ENCODE measurements at places on chromosomes 2 and 18.

GRCh38 chr2:174121175-174121574 is 127.2 kb downstream of the OLA1 start:
- DNase-seq, result no peak

DNA sequence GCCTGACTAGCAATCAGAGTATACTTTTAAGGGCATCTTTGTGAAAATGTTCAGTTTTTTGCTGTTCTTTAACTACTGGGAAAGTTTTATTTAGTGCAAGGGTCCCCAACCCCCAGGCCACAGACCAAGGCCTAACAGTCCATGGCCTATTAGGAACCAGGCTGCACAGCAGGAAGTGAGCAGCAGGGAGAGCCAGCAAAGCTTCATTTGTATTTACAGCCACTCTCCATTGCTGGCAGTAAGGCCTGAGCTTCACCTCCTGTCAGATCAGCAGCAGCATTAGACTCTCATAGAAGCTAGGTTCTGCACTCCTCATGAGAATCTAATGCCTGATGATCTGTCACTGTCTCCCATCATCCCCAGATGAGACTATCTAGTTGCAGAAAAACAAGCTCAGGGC is 17.1 kb upstream of the NR4A2 start:
- DNase-seq, result no peak

DNA sequence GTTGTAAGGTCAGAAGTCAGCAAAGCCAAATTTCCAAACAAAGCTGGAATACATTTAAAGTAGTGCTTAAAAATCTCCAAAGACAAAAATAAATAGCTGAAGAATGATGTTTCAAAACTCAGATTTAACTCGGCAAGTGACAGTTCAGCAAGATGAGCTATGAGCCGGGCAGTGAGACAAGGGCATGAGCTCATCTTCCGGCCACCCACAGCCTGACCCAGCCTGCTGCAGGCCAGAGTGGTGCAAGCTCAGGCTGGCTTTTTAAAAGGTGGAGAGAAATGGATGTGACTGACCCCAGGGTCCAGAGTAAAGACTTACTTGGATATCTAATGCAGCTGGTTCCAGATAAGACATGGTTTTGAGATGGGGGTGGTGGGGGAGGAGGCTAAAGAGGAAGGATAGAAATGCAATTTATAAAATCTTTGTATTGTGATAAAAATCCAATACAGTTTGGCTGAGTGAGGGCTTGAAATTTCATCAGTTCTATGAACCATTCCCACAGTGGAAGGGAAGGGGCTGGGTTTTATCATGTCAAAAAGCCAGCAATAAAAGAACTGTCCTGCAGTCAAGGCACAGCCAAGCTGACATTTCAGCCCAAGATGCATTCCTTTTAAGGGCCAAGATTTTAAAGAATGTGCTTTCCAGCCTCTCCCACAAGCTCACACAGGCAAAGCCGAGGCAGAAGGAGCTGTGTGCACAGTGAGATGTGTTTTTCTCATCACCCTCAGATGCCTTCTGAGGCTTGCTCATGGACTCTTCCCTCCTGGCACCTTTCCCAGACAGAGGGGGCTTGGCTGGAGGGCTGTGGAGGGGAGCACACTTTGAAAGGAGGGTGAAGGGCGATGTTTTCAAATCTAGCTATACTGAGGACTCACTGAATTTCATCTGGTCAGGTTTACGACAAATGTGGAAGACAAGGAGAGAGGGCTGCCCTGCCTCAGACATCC is 97.9 kb upstream of the KLHL29 start:
- no peak for DNase-seq

GRCh38 chr2:177872286-177872685 is 200.3 kb downstream of the PDE11A start:
- DNase-seq, result no peak

- no peak for DNase-seq
These were observed 10.5 kb downstream of the CROCC2 start for GRCh38 chr2:240916571-240917008.

GRCh38 chr2:177335917-177336450 is 56.6 kb upstream of the AGPS start:
- DNase-seq, result no peak

- DNase-seq, result no peak
These were observed 73.5 kb downstream of the FIGN start for GRCh38 chr2:163662141-163662780.

DNA sequence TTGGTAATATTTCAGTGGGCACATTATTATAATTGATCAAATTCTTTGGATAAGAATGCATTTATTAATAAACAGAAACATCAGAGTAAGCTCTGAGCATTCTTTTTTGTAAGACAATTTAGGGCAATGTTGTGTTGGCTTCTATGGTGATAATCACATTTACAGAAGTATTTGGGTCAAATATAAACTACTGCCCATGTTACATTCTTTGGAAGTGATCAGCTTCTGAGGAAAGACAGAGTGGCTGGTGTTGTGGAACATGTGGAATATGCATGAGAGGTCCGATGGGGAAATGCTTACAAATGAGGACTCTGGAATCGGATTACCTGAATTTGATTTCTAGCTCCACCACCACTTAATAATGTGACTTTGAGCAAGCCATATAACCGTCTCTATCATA is 19.4 kb downstream of the SERPINB13 start:
- DNase-seq, result no peak

DNA sequence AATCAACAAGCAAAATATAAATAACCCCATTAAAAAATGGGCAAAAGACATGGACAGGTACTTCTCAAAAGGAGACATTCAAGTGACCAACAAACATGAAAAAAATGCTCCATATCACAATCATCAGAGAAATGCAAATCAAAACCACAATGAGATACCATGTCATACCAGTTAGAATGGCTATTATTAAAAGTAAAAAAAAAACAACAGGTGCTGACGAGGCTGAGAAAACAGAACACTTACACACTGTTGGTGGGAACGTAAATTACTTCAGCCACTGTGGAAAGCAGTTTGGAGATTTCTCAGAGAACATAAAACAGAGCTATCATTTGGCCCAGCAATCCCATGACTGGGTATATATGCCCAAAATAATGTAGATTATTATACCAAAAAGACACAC is 69.1 kb downstream of the CWC22 start:
- DNase-seq, result no peak

DNA sequence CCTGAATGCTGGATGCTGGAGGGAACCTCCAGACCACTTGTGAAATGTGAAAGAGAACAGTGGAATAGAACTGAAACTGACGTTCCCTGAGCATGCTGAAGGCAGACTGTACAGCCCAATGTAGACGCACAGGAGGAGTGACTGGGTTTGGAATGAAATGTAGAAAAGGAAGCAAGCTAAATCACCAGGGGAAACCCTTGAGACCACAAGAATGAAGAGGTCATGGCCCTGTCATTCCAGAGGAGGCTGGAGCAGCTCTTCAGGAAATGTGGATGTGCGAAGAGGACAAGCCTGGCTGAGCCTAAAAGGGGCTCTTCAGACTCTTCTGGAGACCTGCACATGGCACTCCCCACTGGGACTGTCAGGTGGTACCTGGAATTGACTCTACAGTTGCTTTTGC is 118.5 kb upstream of the ALPP start:
- DNase-seq, result no peak

- DNase-seq, result no peak
These were observed 8.6 kb upstream of the RPL37A start for GRCh38 chr2:216490061-216490460.

DNA sequence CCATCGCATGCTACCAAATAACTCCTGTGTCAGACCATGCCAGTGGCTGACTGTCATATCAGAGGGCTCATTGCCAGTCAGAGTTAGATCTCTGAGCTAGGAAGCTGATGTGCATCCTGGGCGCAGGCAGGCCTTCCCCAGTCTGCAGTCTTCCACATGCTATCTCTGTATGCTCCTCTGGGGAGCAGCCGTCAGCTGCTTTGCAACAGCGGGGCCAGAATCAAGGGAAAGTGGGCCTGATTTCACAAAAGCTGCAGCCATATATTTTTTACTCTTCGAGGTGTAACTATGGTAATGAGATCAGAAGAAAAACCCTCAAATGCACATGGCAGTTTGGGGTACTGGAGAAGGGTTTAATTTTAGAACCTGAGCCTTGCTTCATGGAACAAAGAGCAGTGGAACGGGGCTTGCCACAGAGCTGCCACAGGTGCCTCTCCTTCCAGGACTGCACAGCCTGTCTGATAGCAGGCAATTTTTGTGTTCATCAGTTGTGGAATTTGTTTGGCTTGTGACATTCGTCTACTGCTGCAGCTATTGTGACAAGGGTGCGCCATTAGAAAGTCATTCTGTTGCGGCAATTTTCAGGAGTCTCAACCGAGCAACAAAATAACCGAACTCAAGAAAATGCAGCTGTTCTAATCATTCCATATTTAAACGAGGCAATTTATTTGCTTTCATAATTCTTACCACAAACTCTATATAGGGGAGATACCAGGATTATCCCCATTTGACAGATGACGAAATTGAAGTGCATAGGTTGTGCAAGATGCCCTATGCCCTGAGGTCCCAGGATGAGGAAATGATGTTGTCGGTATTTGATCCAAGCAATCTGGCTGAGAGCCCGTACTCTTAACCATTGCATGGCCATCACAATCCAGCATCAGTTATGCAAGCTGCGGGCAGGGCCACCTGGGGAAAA is 109.6 kb upstream of the CYRIA start:
- DNase-seq, result no peak

DNA sequence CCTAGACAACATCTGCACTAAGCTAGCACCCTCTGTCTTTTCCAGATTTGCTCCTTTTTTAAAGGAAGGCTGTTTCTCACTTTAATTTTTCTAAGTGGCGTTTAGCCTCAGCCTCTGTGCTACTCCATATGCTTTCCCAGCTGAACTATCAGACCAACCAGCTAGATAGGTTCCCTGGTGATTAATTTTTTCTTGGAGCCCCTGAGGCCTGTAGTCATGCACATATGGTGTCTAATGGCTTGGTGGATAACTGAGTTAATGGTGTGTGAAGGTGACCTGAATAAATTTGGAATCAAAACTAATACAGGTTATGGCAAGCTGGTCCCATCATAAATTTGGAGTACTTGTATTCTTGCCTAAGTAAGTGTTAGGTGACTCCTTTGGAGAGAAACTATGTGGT is 135.5 kb downstream of the MGAT5 start:
- DNase-seq, result no peak

- no peak for DNase-seq
These were observed 203.9 kb downstream of the C1D start for GRCh38 chr2:67858886-67859285.

GRCh38 chr2:219408631-219409030 is 9.5 kb upstream of the DES start:
- no peak for DNase-seq

GRCh38 chr2:232076736-232077135 is 115.2 kb downstream of the DIS3L2 start:
- DNase-seq, result no peak

DNA sequence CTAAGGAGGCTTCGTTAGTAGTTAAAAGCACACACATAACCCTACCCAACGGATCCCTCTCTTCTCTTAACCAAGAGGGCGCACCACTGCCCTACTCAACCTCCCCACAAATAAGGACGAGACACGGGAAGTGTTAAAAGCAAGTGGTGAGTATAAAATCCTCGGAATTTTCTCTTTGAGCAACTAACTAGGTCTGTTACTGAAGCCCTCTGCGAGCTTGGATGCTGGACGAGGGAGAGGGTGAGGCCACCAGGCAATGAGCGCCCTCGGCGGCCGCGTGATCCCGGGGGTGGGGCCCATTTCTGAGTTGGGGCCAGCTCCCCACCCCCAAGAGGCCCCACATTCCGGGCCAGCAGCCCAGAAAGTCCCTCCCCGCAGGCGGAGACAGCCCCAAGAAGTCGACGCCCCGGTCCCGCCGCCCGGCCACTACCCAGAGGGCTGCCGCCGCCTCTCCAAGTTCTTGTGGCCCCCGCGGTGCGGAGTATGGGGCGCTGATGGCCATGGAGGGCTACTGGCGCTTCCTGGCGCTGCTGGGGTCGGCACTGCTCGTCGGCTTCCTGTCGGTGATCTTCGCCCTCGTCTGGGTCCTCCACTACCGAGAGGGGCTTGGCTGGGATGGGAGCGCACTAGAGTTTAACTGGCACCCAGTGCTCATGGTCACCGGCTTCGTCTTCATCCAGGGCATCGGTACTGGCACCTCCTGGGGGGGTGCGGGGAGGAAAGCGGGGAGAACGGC is at the start of gene CYBRD1:
TSS of gene CYBRD1 (plus strand) at position 423 of the 736 bp plus-strand sequence. CDS start at position 495, 72 bp downstream.
- no peak for DNase-seq

DNA sequence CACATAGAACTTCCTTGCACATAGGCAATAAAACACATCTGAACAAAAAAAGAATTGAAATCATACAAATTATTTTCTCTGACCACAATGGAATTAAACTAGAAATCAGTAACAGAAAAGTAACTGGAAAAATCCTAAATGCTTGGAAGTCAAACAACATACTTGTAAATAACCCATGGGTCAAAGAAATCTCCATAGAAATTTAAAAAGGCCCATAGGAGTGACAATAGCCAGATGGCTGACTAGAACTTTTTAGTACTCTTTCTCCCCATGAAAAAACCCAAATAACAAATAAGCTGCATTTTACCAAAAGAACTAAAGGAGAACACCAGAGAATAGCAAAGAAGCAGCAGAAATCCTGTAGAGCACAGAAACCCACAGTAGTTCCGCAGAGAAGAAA is 139.2 kb upstream of the COL3A1 start:
- no peak for DNase-seq

GRCh38 chr18:59207506-59207905 is 12.5 kb upstream of the GRP start:
- DNase-seq, result no peak

GRCh38 chr2:120726245-120726644 is 9.4 kb upstream of the GLI2 start:
- DNase-seq, result no peak

GRCh38 chr2:140714586-140714985 is 1416.2 kb downstream of the LRP1B start:
- DNase-seq, result no peak

DNA sequence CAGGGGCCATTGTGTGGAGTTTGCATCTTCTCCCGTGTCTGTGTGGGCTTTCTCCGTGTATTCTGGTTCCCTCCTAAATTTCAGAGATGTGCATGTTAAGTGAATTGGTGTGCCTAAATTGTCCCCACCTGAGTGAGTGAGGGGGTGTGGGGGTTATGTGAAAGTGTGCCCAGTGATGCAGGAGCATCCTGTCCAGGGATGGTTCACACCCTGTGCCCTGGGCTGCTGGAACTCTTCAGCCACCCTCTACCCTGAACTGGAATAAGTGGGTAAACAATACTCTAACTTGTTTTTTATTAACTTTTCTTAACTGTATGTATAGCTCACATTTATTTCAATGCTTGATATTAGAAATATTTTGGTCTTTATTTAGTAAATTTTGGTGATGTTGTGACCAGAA is 56.0 kb downstream of the UBE2E3 start:
- DNase-seq, result no peak

DNA sequence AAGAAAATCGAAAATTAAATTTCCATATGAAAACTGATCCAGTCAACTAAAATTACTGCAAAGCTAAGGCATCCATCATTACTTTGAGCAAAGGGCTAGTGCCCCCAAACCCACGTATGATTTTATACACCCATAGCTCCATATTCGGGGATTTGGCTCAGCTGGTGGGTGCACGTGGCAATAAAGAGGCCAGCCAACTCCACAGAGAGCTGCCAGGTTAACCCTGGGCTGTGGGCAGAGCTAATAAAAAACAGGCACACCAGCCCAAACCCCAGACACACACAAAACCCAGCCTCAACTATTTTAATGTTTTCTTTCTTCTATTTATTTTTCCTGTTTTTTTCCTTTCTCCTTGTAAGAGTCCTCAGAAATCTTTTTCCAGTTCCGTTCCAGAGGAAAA is 151.3 kb upstream of the SOX11 start:
- DNase-seq, result no peak
